Stimulated activated CD4-positive, alpha-beta T cell treated with anti-CD3 and anti-CD28 coated beads, Interleukin-1b, Interleukin-23, amount 100 ng/mL, for 1 hour (primary cell): ENCODE measurements at places on chromosomes 6 and 20.
A peak's percentile ranks its signal among the peaks of the same experiment; 100 is the strongest.

DNA sequence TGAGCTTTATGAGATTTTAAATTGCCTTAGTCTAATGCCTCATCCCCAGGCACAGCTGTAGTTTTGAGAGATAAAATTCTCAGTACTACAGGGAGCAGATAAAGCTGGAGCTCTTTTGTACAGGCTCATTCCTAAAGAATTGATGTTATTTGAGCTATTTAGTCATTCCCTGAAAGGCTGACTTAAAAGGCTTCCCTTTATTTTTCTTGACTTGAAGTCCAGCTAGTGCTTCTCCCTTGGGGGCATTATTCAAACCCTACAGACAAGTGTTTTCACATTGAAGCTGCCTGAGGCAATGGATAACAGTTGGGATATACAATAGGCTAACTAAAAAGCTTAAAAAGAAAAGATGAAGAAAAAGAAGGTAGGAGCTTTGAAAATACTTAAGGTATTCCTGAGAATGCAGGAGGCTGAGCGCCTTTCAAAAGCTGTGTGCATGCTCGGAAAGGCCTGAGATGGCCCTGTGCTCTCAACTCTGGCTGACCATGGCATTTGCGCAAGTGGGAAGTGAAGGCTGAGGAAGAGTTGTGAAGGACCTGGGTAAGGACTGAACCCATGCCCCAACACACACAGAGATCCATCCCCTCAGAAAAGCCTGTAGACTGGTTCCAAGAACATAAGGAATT is 315.1 kb downstream of the SMOC2 start:
- no peak for DNase-seq

- DNase-seq: no peak
These were observed 338.3 kb upstream of the NT5E start for GRCh38 chr6:85111481-85112011.

DNA sequence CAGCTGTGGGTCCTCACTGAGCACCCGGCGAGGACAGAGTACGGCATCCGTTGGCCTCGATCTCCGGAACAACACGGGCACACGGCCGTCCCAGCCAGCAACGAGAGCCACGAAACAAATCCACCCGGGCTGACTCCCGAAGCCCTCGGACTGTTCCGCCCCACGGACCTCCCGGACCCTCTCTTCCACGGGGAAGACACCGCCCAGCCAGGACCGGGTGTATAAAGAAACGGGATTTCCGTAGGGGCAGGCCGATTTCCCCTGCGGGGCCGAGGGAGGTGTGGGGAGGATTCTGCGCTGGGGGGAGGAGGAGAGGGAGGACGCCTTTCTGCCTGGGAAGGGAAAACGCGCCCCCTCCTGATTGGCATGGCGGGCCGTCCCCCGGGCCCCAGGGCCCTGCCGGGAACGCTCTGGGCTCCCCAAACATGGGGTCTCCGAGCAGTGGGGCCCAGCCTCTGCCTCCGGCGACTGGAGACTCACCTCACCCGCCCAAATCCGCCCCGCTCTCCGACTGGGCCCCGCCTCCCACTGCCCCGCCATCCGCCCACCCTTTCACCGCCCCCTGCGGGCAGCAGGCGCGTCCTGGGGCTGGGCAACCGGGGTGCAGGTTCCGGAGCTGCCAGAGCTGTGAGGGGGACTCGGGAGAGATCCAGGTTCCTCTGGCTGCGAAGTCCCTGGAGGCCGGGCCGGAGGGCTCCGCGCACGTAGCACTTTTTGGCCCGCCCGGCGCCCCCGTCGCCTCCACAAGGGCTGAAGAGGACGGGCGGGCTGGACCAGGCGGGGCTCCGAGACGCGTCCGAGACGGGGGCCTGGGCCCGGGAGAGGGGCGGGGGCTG is 679 bp upstream of the PPDPF start:
- peak; percentile 17 for DNase-seq

DNA sequence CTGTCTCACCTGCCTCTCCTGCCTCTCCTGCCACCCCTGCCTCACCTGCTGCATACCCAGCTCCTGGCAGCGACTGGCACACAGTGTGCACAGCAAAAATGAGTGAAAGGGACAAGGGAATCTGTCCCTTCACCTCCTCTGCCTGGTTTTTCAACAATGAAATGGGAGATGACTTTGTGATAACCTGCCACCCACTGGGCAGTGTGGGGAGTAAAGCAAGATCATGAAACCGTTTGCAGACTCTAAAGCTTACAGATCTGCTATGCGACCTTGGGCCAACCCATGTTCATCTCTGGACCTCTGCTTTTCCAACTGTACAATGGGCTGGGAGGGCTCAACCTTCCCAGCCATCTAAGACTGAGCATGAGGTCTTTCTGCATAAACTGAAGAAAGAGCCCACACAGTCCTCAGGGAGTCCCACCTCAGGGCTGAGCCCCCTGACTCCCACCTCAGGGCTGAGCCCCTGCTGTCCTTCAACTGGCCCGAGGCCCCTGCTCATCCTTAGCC is 81.1 kb downstream of the RIPOR3 start:
- DNase-seq: no peak

DNA sequence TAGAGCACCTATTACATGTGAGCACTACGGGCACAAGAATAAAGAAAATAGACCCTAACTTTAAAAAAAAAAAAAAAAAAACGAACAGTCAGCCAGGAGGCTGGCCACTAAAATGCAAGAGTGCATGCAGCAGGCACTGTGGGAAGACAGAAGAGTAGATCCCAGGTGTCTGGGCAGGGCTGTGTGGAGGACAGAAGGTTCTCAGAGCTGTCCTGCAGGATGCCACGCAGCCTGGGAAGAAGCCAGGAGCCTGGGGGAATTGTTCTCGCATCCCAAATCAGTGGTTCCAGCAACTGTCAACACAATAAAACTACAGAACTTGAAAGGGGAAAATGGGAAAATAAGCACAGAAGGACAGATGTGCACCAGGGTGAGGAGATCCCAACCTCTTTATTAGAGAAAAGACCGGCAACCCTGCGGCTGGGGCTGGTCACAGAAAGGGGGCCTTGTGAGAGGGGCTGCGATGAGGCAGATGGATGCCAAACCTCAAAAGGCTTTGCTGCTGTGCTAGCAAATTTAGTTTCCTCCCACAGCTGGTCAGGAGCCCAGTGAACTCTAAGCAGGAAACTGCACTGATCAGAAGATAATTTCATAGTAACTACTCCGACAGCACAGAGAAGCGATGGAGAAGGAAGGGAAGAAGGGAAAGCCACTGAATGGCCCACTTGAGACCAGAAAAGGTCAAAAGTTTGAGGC is 30.9 kb downstream of the MAP3K5 start:
- DNase-seq: no peak

DNA sequence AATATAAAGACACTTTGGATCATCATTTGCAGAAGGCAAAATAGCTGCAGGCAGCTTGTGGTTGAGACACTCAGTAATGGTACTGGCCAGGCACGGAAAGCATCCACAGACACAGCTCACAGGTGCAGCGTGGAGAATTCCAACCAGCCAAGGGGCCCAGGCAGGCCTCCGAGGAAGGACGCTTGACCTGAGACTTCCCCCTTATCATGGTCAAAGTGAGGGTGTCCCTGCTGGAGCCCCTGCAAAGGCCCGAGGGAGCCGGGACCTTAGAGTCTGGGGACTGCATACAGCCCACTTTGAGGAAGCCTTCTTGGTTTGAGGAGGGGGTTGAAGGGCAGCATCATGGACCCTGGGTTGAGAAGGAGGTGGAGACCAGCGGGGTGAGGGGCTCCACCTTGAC is 15.1 kb upstream of the MYT1 start:
- no peak for DNase-seq

GRCh38 chr6:127182501-127182900 is 64.0 kb downstream of the RSPO3 start:
- no peak for DNase-seq

DNA sequence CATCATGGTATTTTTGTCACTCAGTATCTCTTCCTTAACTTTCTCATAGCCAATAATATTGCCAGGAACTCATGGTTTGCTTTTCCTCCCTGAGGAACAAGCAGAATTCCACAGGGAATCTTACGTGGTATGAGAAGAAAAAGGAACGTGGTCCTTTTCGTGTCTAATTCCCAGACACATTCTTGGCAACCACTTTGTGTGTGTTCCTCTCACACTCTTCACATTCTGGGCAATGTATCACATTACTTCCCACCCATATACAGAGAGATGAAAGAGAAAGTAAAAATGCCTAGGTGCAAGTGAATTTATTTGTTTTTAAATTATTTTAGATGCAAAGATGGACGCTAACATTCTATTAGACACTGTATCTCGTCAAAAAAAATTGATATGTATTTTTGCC is 102.7 kb downstream of the PTPRK start:
- DNase-seq: no peak

- DNase-seq: no peak
These were observed 46.9 kb downstream of the JARID2 start for GRCh38 chr6:15292721-15293302.

DNA sequence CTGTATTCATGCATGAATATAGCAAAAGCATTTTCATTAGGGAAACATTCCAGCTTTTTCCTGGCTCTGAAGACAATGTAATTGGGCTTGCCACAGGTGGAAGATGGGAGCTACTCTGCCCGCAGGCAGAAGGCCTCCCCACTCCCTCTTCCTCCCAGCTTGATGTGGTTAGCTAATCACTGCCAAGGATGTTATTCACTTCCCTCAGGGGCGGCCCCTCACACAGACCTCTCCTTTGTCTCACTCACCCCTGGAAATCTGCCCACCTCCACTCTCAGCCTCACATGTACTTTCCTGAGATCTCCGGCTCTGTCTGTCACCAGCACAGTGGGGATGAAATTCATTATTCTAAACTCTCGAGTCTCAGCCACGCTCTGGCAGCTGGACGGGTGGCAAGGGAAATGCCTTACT is 100.7 kb downstream of the ANKRD60 start:
- no peak for DNase-seq

DNA sequence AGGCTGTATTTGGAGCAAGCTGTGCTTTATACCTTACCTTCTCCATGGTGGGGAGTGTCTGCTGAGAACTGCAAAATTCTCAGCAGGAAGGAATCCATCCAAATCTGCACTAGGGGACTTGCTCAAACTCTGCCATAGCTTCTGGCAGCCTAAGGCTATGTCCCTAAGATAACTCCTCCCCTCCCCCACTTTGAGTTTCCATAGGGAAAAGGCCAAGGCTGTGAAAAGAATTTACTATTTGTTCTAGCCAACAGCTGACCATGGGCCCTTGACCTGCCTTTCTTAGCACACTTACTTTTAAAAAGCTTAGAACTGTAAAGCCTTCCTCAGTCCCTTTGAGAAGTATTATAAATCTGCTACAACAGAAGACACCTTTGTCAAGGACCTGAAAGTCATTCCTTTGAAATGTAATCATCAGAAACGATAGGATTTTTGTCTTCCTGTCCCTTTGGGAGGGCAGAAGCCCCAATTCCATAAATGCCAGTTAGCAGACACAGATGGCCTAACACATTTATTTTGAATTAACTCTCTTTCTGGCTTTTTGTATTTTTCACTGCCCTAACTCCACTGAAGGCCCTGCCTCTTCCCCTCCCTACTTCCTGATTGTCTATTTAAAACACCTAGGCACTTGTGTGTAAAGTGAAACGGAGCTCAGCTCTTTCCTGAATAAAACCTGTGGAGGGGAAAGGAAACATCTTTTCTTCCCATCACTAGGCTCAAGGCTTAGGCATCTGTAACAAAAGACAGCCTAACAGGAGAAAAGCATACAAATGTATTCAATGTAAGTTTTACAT is 157.1 kb downstream of the AKAP7 start:
- DNase-seq: no peak

DNA sequence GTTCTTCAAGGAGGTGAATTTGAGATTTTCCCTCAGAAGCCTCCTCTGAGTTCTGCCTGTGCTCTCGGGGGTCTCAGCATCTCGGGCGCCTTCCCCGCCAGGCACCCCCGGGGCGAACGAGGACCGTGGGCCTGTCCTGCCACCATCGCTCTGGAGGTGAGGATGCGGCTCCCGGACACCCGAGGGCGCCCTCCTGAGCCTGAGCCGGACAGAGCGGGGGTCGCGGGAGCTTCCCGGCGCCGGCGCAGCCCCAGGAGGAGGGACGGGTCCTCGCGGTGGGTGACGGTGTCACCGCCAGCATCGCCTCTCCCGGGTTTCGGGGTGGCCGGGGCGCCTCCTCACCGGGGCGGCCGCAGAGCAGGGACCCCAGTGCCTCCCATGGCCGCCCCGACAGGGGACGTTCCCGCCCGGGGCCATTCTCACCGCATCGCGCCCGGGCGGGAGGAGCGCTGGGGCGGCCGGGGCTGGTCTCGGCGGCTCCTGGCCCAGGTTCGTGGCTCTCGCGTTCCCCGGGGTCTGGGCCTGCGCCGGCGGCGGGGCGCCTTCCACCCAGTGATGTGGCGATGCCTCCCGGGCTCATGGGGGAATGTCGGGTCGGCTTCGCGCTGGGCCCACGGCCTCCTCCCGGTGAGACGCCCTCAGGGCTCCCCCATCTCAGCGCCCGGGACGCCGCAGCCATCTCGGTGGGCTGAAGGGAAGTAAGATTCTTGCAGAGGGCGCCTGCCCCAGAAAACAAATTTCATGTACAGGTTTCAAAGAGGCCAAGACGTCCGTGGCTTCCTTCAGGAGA is 210.5 kb downstream of the ERMARD start:
- no peak for DNase-seq

- DNase-seq: no peak
These were observed 17.3 kb downstream of the FOXA2 start for GRCh38 chr20:22566876-22567658.

GRCh38 chr20:52612046-52612632 is 360.0 kb upstream of the TSHZ2 start:
- DNase-seq: no peak

DNA sequence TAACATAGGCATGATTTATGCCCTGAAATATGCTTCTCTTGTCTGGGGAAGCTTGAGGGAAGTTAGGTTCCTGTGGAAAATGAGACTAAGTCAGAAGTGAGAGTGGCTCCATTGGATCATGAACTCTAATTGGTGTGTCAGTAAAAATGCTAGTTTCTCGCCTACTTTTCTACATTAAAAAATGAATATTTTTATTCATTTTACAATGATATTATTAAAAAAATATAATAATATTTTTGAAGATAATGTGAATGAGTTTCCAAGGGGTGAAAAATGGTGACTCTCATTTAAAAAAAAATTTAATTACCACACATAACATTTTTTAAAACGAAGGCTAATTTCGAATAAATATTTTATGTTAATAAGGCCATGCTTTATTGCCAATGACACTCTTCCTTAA is 84.2 kb downstream of the HIVEP1 start:
- no peak for DNase-seq

DNA sequence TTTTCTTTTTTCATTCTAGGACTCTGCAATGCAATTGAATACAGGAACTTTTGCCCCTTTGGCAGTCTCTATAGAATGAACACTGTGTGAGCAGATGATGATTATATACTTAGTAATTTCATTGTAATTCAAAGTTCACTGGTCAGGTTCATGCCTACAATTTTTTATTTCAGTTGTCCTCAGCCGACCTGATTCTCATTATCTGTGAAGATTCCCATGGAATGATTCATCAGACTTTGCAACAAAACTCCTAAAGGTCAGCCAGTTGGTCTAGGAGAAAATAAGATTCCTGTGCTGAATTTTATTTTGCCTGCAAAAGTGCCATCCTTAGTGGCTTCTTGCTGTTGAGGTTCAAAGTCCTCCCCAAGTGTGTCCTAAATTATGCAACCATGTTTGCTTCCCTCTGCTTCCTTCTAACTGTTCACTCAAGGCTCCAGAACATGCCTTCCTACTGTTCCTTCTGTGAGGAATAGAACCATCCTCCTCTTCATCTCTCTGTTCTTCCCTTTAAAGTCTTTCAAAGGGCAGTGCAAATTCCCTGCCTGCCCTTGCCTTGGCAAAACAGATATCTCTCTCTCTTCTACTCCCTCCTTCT is 194.2 kb upstream of the CNR1 start:
- DNase-seq: no peak

- no peak for DNase-seq
These were observed 3.5 kb downstream of the SERPINB9 start for GRCh38 chr6:2899596-2899995.
